ENCODE measurements at places on chromosomes 4 and X.

DNA sequence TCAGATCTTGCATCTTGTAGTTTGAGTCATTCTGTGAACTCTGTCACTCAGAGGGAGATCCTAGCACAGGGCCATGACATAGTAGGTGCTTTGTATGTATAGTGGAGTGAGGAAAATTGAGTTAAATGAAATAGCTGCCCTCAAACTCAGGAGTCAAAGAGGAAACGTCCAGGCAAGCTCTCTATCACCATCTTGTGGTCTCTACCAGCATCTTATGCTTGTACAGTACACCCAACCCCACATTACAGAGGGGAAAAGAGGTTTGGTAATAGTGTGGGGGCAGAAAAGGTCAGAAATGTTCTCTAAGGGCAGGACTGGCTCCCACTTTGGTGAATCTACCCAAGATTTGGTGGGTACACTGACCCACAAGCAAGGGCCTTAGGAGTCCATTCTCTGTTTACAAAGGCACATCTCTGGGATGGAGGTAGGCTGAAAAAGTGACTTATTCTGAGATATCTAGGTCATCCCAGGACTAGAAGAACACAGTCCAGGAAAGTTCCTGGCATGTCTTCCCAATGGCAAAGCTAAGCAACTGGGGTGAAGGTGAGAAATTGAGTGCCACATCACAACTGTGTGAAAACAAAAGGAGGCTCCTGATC lies 131.8 kb downstream of the OR13H1 start:
- no peak for DNase-seq

DNA sequence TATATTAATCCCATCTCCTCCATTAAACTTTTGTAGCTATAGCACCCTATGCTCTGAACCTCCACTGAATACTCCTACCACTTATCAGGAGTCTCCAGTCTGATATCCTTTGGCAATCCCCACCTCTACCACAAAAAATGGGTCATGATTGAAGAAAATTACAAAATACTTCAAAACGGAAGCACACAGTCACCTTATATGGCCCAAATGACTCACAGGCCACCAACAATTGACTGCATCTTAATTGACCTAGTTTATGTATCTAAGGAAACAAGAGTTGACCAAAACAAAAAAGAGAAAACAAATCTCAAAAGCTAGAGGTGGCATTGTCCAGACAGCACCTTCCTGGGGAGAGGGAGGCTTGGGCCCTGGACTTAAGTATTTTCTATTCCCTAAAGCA lies 120.0 kb upstream of the DIAPH2 start:
- DNase-seq, result no peak

GRCh38 chr4:40165916-40166315 lies 30.9 kb upstream of the RHOH start:
- DNase-seq, result no peak

DNA sequence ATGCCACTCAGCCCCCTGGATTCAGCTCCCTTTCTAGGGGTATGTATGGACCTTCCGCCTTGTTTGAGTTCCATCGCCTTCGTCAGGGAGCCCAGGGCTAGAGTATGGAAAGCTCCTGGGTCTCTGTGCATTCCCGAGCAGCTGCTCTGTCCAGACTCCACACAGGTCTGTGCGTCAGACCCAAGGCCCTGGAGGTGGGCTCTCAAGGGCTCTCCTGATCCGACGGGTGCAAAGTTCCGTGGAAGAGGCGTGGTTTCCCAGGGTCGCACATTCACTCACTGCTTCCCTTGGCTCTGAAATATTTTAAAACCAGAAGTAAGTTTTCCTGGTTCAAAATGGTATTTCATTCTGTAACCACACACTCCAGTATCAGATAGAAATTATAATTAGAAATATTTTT lies 863.2 kb downstream of the TRIML1 start:
- DNase-seq, result no peak

DNA sequence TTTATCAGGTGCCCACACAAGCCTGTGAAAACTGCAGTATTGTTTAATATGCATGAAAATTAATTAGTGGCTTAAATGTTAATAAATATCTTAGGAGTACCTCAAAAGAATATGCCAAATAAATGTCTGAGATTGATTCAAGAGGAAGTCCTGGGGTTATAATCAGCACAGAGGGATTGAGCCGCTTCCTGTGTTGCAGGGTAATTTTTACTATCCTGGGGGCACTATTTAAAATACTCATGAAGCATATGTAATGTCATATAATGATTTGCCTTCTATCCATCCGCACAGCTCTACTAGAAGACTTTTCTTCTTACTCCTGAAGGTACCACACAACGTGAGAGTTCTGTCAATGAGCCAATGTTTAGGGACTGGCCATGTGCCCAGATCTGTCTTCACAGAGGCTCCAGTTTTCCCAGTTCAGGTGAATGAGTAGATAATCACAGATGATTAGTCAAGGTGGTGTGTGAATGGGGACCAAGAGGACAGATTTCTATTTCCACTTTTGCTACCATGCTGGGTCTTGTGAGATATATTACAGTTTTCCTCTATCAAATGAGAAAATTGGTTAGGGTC lies 233.3 kb downstream of the USP46 start:
- DNase-seq, result no peak

DNA sequence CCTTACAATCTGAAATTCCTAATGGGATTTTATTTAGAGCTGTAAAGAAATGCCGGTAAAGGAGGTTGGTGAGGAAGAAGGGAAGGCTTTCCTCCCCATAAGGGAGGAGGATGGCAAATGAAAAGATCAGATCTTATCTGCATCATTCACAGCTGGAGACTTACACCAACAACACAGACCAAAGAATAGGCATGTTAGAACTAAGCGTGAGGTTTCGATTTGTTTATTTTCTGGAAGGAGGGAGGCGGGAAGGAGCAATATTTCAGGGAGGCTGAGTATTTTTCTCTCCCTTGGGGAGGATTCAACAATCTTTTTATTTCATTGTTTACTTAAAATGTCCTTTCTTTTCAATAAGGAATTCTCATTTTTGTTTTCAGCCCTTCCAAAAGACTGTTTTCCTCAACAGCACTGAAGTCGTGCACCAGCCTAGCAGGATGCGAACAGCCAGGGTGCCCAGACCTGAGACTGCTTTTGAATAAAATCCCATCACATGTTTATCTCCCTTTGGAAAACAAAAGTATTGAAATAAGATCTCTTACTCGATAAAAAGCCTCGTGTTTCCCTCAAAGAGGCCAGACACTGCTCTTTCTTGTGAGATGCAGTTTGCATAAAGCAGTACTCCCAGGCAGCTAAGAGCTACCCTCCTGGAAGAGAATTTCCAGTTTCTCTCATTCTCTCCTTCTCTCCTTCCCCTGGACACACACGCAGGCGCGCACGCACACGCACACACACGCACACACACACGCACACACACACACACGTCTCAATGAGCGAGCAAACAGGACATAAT lies 236.1 kb downstream of the MGST2 start:
- DNase-seq, result no peak

DNA sequence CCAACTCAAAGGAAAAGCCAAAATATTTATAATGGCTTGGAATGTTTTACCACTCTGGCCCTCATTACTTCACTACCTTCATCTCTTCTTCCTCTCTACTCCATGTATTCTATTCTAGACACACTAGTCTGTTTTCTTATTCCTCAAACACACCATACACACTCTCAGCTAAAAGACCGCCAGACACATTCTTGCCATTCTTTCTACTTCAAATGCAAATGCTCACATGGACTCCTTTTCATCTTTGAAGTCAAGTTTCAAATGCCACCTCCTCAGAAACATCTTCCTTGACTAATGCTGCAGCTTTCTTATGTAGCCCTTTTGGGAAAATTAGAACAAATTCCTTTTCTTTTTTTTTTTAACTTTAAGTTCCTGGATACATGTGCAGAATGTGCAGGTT lies 412.9 kb upstream of the FMR1 start:
- DNase-seq, result no peak

DNA sequence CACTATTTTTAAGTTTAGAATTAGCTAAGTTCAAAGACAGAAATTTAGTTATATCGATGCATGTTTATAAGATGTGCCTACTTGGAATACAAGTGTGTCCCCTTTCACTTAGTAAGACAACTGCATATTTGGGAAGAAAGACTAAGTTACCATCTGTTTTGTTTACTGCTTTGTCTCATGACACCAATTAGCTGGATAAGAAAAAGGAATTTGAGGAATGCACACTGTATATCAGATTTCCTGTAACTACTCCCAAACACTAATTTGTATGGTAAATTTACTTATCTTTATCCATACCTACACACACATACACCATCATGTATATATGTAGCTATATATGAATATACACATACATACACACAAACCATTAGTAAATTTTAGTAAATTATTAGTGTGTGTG lies 1442.8 kb upstream of the IGFBP7 start:
- no peak for DNase-seq

GRCh38 chrX:120456973-120457372 lies 12.1 kb downstream of the LAMP2 start:
- DNase-seq, result peak; percentile 5

GRCh38 chr4:92059615-92060014 lies 244.2 kb upstream of the GRID2 start:
- DNase-seq, result no peak

DNA sequence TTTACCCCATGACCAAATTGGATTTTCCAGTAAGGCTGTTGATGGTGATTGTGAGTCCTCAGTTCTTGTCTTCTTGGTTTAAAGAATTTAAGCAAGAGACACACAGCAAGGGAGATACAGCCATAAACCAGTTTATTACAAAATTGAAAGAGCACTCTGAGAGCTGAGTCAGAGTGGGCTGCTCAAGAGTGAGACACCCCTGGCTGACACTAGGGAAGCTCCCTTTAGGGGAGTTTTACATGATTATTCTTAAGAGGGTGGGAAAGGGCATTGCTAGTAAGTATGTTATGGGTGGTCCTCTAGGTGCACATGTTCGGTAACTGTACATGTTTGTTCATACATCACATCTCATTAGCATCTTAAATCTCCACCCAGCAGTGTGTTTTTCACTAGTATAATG lies 18.8 kb upstream of the ZNF81 start:
- DNase-seq, result no peak

DNA sequence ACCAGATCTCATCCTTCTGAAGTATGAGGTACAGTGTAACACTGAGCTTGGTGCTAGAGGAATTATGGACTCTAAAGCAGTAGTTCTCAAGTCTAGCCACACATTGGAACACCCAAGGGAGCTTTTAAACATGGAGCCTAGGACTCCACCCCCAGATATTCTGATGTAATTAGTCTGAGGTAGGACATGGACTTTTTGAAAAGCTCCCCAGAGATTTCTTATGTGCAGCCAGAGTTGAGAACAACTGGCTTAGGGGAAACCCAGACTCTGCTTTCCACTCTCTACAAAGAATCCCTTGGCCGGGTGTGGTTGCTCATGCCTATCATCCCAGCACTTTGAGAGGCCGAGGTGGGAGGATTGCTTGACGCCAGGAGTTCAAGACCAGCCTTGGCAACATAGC lies 11.6 kb upstream of the GDPD2 start:
- no peak for DNase-seq

- DNase-seq, result no peak
These were observed 335.7 kb downstream of the FSTL5 start for GRCh38 chr4:161828061-161828460.

- peak; percentile 17 for DNase-seq
These were observed 12.4 kb downstream of the EPGN start for GRCh38 chr4:74320559-74321118.

DNA sequence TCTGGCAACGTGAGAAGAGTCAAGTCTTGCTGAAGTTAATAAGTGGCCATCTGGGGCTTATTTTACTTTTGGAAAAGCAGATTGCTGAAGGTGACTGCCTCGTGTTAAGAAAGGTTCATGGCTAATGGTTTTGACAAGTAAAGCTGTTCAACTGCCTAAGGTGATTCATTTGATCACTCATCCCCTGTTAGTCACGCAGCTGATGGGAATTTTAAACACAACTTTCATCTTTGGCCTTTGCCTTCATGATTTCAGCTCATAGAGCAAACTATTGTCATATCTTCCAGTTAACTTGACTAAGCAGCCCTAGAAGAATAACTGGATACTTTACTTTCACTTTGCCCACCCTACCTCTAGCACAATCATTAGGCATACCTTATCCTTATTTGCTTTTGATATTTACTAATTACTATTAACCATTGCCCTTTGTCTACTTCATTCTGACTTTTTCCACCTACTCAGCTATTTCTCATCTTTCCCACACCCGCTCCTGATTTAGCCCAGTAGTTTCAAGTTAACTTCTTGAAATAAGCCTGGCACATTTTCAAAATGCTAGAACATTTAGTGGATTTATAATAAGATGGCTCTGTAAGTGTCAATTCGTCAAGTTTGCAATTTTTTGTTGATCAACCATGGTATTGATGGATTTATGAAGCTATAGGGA lies 170.6 kb upstream of the S100G start:
- no peak for DNase-seq

DNA sequence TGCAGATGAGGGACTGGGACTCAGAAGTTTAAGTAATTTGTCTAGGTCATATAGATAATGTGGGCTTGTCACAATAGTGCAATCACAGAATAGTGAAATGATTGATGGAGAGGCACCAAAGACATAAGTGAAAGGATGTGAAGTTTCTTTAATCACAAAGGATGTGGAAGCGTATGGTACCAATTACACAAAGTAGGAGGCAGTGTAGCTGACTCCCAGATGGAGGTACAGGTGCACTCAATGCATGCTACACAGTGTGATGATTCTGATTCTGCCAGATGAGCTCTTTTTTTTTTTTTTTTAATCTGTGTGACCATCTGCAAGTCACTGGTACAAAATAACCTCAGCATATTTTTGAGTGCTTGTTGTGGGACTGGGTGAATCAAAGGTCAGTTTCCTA lies 411.3 kb downstream of the SPRY1 start:
- no peak for DNase-seq

DNA sequence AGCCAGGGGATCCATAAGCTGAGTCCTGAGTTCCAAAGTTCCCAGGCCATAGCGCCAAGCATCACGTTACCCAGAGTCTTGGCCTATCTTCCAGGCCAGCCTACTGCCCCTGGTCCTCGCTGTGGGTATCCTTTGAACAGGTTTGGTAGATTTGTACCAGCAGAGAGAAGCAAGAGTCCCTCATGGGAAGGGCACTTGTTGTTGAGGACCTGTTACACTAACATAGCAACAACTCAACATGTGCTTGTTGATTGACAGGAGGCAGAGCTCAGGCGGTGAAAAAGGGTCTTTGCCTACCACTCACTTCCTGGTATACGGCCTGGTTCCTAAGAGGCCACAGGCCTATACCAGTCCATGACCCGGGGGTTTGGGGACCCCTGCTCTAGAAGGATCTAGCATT lies 138.4 kb downstream of the RASL11B start:
- no peak for DNase-seq

- no peak for DNase-seq
These were observed 61.3 kb downstream of the HS3ST1 start for GRCh38 chr4:11367371-11367770.
